ENCODE measurements at places on chromosomes 12 and 14. TPM values are rescaled to one million over a fixed set of nuclear protein-coding genes. Genes with fewer than 3 reads are reported as not detected.

GRCh38 chr12:17151917-17152316 lies 546.0 kb upstream of the LMO3 start:
- H3K4me1 ChIP-seq, result no peaks in the 10 kb centered on the region
- H3K36me3 ChIP-seq, result no peaks in the 10 kb centered on the region
- H3K4me3 ChIP-seq, result no peak overlapping the region
- H3K27ac ChIP-seq, result no peak overlapping the region
- H3K27me3 ChIP-seq, result no peaks in the 10 kb centered on the region

- no peak for DNase-seq
- no peak overlapping the region for H3K4me3 ChIP-seq
- H3K4me1 ChIP-seq, result no peaks in the 10 kb centered on the region
- H3K36me3 ChIP-seq, result no peaks in the 10 kb centered on the region
Observed at GRCh38 chr14:83867566-83868225, 1662.2 kb upstream of the FLRT2 start.

GRCh38 chr12:108750526-108750925 lies 19.2 kb upstream of the CORO1C start:
- no peak overlapping the region for H3K27ac ChIP-seq
- H3K4me1 ChIP-seq, result no peaks in the 10 kb centered on the region
- no peaks in the 10 kb centered on the region for H3K27me3 ChIP-seq
- no peak for DNase-seq
- no peaks in the 10 kb centered on the region for H3K36me3 ChIP-seq
- no peak overlapping the region for H3K4me3 ChIP-seq

GRCh38 chr12:71641390-71641789 lies 22.3 kb downstream of the ZFC3H1 start:
- no peak for DNase-seq
- no peak overlapping the region for H3K27ac ChIP-seq
- no peak overlapping the region for H3K4me3 ChIP-seq
- H3K27me3 ChIP-seq, result no peaks in the 10 kb centered on the region
- peaks cover 14% of the 10 kb centered on the region for H3K4me1 ChIP-seq

GRCh38 chr14:44962334-44963043 lies 499 bp downstream of the TOGARAM1 start:
- DNase-seq, result no peak
- no peaks in the 10 kb centered on the region for H3K27me3 ChIP-seq
- H3K36me3 ChIP-seq, result peaks cover 19% of the 10 kb centered on the region
- peaks cover 62% of the 10 kb centered on the region for H3K4me1 ChIP-seq
- H3K27ac ChIP-seq, result no peak overlapping the region

DNA sequence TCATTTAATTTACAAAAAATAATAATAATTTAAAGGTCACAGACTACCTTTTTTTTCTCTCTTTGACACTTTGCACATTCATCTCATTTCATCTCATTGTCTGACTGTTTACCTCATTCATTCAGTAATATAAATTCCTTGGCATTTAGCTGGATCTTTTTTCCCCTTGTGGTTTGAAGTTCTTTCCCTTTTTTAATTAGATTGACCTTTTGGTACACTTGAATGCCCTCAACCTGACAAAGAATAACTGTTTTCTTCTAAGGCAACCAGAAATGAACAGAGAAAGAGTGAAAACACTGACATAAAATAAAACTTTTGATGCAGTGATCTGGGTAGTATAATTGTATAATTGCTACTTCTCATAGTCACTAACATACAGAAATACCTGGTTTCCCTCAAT lies 774.9 kb upstream of the NOVA1 start:
- no peaks in the 10 kb centered on the region for H3K27me3 ChIP-seq
- no peak for DNase-seq
- H3K36me3 ChIP-seq, result no peaks in the 10 kb centered on the region
- no peaks in the 10 kb centered on the region for H3K4me1 ChIP-seq
- H3K4me3 ChIP-seq, result no peak overlapping the region

DNA sequence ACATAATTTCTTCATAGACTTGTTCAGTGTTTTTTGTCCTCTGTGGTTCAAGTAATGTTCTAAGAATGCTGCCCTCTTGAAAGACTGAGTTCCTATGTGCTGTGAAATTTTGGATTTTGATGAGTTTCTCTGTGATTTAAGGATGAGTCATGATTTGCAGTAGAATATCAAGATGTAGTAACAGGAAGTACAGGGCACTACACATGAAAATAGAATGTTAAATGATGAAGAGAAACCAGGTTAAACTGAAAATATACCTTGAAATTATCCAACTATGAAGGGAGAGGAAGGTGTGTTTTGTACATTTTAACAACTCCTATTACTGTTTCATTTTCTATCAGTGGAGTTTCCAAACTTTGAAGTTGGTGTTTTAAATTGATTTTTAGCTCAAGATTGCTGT lies 4.8 kb downstream of the ELK3 start:
- peak overlapping the region; percentile 82 for H3K27ac ChIP-seq
- peaks cover 36% of the 10 kb centered on the region for H3K36me3 ChIP-seq
- DNase-seq, result no peak
- H3K4me3 ChIP-seq, result peak overlapping the region; percentile 58

DNA sequence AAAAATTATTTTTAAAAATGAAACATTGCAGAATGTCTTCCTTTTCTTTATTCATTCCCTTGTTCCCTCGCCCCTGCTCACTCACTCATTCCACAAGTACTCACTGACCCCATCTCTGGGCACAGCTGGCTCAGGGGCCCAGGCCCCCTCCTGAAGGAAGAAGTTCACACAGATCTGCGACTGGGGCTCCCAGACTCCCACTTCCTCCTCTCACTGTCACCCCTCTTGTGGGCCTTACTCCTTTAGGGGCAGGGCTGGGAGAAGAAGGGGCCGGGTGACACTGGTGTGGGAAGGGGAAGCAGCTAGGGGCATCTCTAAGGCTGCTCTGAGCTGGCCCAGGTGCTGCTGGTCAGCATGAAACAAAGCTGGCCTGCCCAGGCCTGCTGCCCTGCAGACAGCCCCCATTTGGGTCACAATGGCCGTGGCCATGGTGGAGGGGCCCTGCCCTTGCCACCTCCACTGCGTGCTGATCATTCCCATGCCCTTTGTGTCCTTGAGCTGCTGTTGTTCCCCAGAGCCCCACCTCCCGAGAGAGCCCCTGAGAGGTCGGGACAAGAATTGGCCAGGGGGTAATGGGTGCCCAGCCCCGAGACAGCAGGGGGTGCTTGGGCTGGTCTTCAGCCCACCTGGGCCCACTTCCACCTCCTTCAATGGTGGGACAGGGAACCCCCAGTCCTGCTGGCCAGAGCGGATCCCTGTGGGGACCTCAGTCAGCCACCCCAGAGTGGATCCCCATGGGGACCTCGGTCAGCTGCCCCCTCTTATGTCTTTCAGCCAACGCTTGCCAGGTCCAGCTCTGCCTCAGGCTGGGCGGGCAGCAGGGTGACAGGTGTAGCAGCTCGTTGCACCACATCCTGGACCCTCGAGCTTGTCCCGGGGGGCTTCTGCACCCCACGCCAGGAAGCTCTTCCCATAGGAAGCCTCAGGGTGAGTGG lies 212.4 kb upstream of the C14orf180 start:
- no peaks in the 10 kb centered on the region for H3K4me1 ChIP-seq
- H3K4me3 ChIP-seq, result no peak overlapping the region
- H3K36me3 ChIP-seq, result no peaks in the 10 kb centered on the region
- H3K27ac ChIP-seq, result no peak overlapping the region

DNA sequence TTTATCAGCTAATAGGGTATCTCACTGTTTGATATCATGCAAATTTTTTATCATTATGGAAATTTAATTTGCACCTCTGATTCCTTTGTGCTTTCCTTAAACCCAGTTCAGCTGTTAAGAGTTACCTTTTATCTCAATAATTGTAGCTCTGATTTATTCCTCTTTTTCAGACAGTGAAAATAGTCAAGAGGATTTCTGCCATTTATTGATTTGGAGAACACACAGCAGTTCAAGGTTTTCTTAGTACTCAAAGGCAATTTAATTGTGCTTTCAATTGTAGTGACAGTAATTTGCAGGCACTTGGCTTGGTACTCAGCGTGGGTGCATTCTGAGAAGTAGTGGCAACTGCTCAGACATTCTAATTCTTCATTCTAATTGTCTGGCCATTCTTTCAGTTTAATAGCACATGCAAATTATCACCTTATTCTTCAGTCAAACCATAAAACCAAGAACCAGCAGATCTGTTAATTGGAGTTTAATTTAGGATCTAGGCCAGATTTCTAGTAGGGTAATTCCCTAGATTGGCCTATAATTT lies 709.3 kb downstream of the RPS29 start:
- DNase-seq, result no peak
- no peak overlapping the region for H3K4me3 ChIP-seq
- H3K36me3 ChIP-seq, result no peaks in the 10 kb centered on the region

- H3K4me3 ChIP-seq, result no peak overlapping the region
- H3K4me1 ChIP-seq, result no peaks in the 10 kb centered on the region
- H3K36me3 ChIP-seq, result no peaks in the 10 kb centered on the region
- DNase-seq, result no peak
- H3K27me3 ChIP-seq, result peaks cover 57% of the 10 kb centered on the region
Observed at GRCh38 chr14:99260116-99260515, 11.9 kb downstream of the BCL11B start.

- H3K27ac ChIP-seq, result no peak overlapping the region
- no peaks in the 10 kb centered on the region for H3K36me3 ChIP-seq
- no peaks in the 10 kb centered on the region for H3K4me1 ChIP-seq
- DNase-seq, result no peak
- H3K4me3 ChIP-seq, result no peak overlapping the region
- peaks cover 7% of the 10 kb centered on the region for H3K27me3 ChIP-seq
Observed at GRCh38 chr14:53458368-53458814, 305.3 kb upstream of the DDHD1 start.

DNA sequence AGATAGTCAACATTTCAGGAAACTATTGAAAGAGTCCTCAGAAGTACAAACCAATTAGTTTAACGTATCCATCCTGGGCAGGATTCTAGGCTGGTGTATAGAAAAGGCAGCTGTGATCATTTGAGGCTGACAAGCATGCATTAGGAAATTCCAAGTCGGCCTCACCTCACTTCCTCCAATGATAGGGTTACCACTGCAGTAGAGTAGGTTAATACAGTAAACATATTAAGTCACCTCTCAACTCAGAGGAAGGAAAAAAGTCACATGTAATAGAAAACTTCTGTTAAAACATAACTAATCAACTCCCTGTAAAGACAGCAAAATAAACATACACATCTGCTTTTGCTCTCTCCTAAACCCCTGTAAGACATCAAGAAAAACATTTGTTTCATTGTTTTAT lies 33.5 kb downstream of the MED13L start:
- no peak for DNase-seq
- peak overlapping the region; percentile 78 for H3K27ac ChIP-seq
- H3K4me3 ChIP-seq, result peak overlapping the region; percentile 47
- peaks cover 1% of the 10 kb centered on the region for H3K36me3 ChIP-seq
- peaks cover 79% of the 10 kb centered on the region for H3K4me1 ChIP-seq

GRCh38 chr14:65828396-65828795 lies 415.9 kb downstream of the FUT8 start:
- no peaks in the 10 kb centered on the region for H3K36me3 ChIP-seq
- DNase-seq, result no peak
- no peak overlapping the region for H3K4me3 ChIP-seq
- H3K27ac ChIP-seq, result no peak overlapping the region
- peaks cover 8% of the 10 kb centered on the region for H3K27me3 ChIP-seq

DNA sequence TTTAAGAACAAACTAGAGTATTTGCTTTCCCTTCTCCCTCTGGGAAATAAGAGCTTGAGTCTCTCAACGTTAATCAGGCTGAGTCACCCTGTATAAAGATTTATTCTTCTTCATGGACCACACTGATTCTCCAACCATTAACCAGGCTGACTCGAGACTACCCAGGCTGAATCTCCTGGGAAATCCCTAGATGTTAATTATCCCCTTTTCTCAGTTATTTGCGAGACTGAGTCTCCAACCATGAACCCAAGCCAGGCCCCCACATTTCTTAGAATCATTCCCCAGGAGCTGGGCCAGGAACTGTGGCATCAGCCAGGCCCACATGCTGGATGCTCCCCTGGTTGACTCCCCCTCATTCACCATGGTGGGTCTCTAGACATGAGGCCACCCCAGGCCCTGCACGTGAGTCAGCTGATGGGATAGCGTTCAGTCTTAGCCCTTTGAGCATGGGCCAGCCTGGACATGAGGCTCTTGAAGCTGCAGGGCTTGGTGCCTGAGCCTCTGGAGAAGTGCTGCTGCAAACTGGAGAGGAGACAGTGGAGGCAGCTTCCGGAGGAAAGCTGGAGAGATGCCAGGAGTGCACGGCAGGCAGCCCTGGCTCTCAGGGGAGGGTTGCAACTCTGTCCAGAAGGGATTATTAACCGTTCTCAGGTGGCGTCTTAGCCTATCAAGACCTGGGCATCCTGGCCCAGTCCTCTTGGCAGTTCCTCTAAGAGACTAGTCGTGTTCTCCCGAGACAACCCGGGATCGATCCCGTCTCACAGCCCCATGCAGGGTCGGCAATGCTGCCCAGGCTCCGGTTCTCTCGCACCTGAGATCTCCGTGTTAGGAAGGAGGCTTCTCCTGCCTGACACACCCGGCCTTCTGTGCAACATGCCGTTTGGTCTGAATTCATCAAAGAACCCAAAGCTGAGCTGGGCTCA lies 296.6 kb downstream of the ADGRD1 start:
- no peak overlapping the region for H3K4me3 ChIP-seq
- H3K36me3 ChIP-seq, result no peaks in the 10 kb centered on the region
- DNase-seq, result no peak
- no peak overlapping the region for H3K27ac ChIP-seq
- H3K27me3 ChIP-seq, result peaks cover 2% of the 10 kb centered on the region

DNA sequence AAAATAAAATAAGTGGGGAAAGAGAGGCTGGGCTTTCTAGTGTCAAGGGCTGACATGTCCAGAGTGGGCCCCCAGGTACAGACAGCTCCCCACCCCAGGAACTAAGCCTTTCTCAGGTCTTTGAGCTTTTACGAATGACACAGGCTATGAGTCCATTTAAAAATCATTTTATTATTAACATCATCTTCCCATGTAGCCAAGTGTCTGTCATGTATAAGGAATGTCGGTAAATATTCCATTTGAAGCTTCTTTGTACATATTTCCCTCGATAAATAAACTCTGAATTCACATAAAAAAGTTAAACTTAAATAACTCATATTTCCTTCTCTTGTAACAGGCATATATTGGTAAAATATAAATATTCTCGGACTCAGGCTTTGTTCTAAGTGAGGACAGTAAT lies 143.6 kb downstream of the CALM1 start:
- DNase-seq, result no peak
- no peaks in the 10 kb centered on the region for H3K36me3 ChIP-seq
- H3K27me3 ChIP-seq, result no peaks in the 10 kb centered on the region
- no peak overlapping the region for H3K27ac ChIP-seq

GRCh38 chr14:43172899-43173548 lies 1334.1 kb downstream of the FSCB start:
- H3K27me3 ChIP-seq, result no peaks in the 10 kb centered on the region
- DNase-seq, result no peak
- H3K36me3 ChIP-seq, result no peaks in the 10 kb centered on the region
- no peak overlapping the region for H3K4me3 ChIP-seq

DNA sequence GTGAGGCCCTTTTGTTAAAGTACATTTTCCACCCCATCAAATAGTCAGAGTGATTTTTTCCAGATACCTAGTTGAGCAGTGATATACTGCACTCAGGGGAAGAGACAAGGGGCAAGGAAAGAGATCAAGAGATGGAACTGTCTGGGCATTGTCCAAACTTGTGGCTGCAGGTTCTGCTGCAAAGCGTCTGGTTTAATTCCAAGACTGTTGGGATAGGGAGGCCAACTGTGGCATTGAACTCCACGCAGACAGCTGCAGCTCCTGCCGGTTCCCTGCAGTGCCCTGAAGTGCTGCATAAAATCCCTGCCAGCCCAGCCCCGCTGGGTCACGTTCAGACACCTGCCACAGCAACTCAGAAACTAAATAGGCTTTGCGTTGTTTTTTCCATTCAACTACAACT lies 30.5 kb downstream of the RPH3A start:
- no peak for DNase-seq
- H3K4me1 ChIP-seq, result no peaks in the 10 kb centered on the region
- no peak overlapping the region for H3K27ac ChIP-seq
- no peak overlapping the region for H3K4me3 ChIP-seq

NGB gene
- total RNA-seq, result not detected

ATN1 gene
- 42.8 TPM for total RNA-seq

GPX2 gene
- total RNA-seq, result not detected

FAM222A gene
- 0.73 TPM for total RNA-seq
